SJSA1 (cell line): ENCODE measurements at places on chromosomes 3 and 15. TPM values are rescaled to one million over a fixed set of nuclear protein-coding genes. Genes with fewer than 3 reads are reported as not detected.

The ATOSA gene
- 2.0 and 4.0 TPM in 2 replicates for total RNA-seq

The SV2B gene
- total RNA-seq, result not detected in 2 replicates

DNA sequence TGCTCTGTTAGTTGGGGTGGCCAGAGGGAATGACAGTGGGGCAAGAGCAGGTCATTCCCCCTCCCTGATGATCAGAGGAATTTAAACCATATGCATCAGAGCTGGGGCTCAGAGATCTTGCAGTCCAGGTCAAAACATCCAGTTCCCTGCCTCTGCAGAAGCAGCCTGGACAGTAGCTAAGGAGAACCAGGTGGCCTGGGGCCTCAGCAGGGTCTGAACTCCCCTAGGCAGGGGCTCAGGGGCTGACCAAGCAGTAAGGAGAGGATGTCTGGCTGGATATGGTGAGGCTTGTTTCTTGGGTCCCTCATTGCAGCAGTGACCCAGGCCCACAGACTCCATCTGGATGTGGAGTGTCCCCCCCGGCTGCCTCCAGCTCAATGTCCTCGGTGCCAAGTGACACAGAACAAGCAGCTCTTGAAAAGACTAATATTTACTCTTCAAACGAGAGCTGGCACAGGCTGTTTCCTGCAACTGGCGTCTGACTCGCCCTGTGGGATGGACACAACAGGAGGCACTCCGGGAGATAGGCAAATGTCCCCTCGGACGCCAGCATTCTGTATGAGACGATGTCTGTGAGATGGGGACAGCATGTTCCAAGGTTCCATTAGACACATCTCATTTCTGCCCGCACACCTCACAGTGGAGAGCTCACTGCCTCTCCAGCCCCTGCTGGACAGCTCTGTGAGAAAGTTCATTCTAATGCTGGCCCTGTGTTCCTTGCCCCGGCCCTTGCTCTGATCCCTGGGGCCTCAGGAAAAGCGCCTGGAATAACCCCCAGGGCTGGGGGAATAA lies 37.1 kb downstream of the SEC22C start:
- DNase-seq, result no peak

DNA sequence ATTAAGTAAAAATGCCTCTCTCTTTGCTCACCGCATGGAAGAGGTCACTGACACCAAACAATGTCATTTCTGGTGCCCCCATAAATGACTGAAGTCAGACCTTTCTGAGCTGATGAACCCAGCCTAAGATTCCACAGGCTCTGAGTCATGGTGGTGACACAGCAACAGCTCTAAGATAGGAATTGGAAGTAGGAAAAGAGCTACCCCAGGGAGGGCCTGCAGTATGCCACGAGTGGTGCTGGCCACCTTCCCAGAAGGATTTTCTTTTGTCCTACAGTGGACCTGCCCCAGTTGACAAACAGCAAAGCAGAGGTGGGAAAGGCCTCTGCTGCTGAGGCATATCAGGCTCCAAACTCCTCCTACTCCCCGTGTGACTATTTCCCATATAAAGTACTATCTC lies 208.1 kb downstream of the MINAR1 start:
- peak; percentile 94 for DNase-seq

GRCh38 chr3:129558772-129559564 lies 16.0 kb downstream of the H1-8 start:
- DNase-seq, result peak; percentile 83

- no peak for DNase-seq
Observed at GRCh38 chr3:77618686-77619085, 578.8 kb downstream of the ROBO2 start.

The POPDC2 gene
- 0.97 TPM in 1 of 2 replicates, not detected in the other for total RNA-seq

DNA sequence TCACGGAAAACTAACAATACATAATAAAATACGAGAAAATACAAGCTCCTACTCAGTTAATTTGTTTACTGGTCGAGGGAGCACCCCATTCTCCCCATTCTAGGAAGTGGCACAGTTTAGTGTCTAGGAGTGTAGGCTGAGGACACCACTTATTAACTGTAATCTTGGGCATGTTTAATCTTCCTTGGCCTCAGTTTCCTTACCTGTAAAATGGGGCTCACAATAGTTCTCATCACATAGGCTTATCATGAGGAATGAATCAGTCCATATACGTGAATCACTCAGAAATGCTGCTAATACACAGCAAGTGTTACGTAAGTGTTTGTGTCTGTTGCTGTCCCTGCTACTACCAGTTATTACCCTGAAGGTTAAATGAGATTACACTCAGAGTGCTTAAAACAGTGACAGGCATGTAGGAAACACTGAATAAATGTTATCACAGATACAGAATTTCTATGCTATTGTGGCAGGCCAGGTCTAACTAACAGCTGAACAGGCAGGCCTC lies 210.2 kb downstream of the OSBPL10 start:
- DNase-seq, result no peak

- no peak for DNase-seq
Observed at GRCh38 chr3:124648551-124648950, 81.7 kb upstream of the UMPS start.

DNA sequence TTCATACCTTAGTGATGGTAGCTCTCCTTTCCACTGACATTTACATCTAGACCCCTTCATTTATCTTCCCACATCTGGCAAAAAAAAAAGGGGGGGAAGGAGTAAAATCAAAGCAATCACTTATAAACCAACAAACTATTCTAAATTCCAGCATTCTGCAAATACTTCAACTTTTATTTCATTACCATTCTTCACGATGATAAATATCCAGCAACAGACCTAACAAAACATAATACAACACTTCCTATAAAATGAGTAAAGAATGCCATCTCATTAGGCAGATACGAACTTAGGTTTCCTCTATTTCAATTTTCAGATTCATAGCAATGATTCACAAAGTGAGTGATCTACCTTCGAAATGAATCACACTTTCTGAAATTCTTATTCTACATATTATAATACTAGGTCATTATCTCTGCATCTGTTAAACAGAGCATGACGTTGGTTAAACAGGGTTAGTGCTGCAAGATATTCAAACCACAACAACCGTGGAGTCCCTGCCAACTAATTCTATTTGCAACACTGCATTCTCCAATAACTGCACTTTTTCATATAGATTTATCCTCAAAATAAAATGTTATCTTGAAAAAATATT lies at the start of gene LRRFIP2:
LRRFIP2 (minus strand) TSS at position 51 of the 595 bp plus-strand sequence. CDS start 25,599 bp downstream, outside the sequence.
- no peak for DNase-seq

DNA sequence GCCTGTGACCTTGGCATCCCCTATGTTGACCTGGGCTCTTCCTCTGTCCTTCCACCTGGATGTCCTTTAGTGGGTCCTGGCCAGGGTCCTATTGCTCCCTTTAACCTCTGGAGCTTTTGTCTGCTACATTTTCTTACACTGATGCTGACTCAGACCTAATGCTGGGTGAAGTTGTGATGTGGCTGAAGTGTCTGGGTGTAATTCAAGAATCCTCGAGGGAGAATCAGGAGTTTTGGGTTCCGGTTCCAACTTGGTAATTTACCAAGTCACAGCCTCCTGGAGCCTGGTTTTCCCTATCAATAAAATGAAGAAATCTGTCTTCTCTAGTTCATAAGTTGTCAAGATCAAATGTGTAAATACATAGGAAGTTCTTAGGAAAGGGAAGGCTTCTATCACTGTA lies 25.6 kb downstream of the CEP19 start:
- DNase-seq, result no peak

GRCh38 chr3:194756460-194756779 lies 70.7 kb downstream of the FAM43A start:
- no peak for DNase-seq

DNA sequence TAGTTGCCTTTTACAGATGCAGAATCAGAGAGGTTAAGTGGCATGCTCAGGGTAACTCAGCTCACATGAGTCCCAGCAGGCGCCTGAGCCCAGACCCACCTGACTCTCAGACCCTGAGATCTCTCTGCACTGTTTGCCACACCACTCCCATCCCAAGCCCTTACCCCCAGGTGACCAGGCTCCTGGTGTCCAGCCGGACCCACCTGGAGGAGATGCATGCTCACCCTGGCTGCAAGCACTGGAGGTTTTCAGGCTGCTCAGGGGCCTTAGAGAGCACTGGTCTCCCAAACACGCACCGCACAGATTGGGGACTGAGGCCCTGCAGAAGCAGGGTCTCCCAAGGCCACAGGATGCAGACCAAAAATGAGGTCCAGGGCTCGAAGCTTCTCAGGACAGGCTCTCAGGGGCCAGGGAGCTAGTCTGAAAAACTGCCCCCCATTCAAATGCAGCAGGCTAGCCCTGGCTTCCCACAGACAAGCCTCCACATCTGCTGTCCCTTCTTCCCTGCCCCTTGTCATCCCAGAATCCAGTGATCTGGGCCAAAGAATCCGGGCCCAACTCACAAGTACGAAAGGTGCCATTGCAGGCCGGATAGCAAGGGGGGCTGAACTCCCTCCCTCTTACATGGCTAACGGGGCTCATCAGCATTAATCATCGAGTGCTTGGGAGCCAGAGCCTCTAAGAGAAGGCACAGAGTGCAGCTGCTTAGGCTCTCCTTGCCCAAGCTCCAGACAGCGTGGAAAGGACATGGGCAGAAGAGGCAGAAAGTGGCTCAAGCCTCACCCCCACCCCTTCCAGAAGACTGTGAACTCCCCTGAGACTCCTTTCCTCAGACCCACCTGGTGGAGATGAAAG lies 90.2 kb upstream of the PRR20G start:
- DNase-seq, result no peak

DNA sequence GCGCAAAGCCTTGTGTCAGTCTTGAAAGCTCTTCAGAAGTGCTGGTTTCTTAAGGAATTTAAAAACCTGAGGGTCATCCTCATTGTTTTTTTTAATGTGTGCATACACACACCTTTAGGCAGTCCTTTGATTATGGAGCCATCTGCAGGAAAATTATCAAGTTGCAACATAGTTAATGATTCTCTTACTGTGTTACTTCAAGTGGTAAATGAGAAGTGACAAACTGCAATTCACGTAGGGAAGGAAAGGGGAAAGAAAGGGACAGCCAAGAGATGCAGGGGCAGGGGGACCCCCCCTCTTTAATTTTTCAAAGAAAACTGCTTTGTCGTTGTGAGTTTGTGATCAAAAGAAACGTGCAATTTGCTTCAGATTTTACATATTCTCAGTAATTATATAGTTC lies 162.4 kb upstream of the CGNL1 start:
- DNase-seq, result no peak

- no peak for DNase-seq
Observed at GRCh38 chr15:30941520-30941919, 37.8 kb downstream of the FAN1 start.

The DPPA2 gene
- not detected in 2 replicates for total RNA-seq

GRCh38 chr3:177452831-177453450 lies 255.7 kb upstream of the TBL1XR1 start:
- DNase-seq, result no peak

GRCh38 chr3:38204599-38205471 lies 39.5 kb downstream of the OXSR1 start:
- DNase-seq, result no peak

- no peak for DNase-seq
Observed at GRCh38 chr3:31748281-31748932, 215.7 kb downstream of the STT3B start.

- DNase-seq, result no peak
Observed at GRCh38 chr3:190337301-190337700, 15.1 kb upstream of the CLDN1 start.

DNA sequence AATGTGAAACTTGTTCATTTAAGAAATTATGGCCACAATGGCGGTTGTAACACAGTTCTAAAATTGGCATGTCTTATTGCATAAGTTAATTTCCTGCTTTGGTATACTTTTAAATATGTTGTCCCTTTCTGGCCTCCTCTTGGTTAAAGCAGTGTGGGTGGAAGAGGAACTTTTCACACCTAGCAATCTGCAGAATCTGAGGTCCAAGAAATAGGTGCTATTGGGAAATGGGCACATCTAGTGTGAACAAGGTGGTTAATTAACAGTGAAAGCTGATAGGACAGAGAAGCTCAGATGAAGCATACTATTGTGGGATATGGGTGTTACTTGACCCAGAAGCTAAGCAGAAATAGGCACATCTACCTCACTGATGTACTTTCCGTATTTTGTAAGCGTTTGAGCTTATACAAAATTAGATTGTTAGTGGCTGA lies 10.6 kb downstream of the CMC1 start:
- DNase-seq, result no peak

GRCh38 chr3:162738784-162739183 lies 1242.2 kb downstream of the OTOL1 start:
- DNase-seq, result no peak

GRCh38 chr3:151316267-151316991 lies at the start of gene GPR87:
TSS of gene GPR87 (minus strand) at chr3:151316820. CDS start at chr3:151300100, 16,720 bp downstream.
- no peak for DNase-seq

GRCh38 chr3:57234613-57235575 lies 7.4 kb downstream of the APPL1 start:
- no peak for DNase-seq
